ENCODE measurements at places on chromosomes 1 and 21. TPM values are rescaled to one million over a fixed set of nuclear protein-coding genes. Genes with fewer than 3 reads are reported as not detected.

The PRAMEF8 gene
- not detected for total RNA-seq

The GREM2 gene
- not detected for total RNA-seq

The CLCNKA gene
- not detected for total RNA-seq

The FMN2 gene
- total RNA-seq, result not detected

The ZNF436 gene
- total RNA-seq, result 3.1 TPM

The RXRG gene
- not detected for total RNA-seq

The C4BPA gene
- 0.58 TPM for total RNA-seq

The UHMK1 gene
- total RNA-seq, result 73.6 TPM

The DSTYK gene
- total RNA-seq, result 15.9 TPM

The SYT14 gene
- total RNA-seq, result not detected

The OR4F29 gene
- total RNA-seq, result not detected

The PHC2 gene
- total RNA-seq, result 31.7 TPM

The SERPINC1 gene
- 0.34 TPM for total RNA-seq

The EPHA8 gene
- total RNA-seq, result not detected

The CELA2A gene
- 0.83 TPM for total RNA-seq

The PEAR1 gene
- total RNA-seq, result not detected

The ITLN2 gene
- not detected for total RNA-seq

The NDC1 gene
- 39.8 TPM for total RNA-seq

The RAD54L gene
- 32.8 TPM for total RNA-seq

The PALMD gene
- not detected for total RNA-seq

The TMPRSS15 gene
- not detected for total RNA-seq

The CADM3 gene
- total RNA-seq, result not detected

The LCK gene
- total RNA-seq, result 237 TPM

The CCDC185 gene
- not detected for total RNA-seq

The CFHR2 gene
- not detected for total RNA-seq

The IFNAR2 gene
- 14.7 TPM for total RNA-seq

The PRDM16 gene
- total RNA-seq, result not detected

The RBM11 gene
- total RNA-seq, result 2.1 TPM

The KIF26B gene
- total RNA-seq, result 0.03 TPM

The UBASH3A gene
- 8.8 TPM for total RNA-seq

The TNFRSF1B gene
- 229 TPM for total RNA-seq

The TP73 gene
- total RNA-seq, result 0.16 TPM

The YBEY gene
- total RNA-seq, result 20.5 TPM

The BSND gene
- total RNA-seq, result not detected

The AQP10 gene
- not detected for total RNA-seq

All from activated T-cell treated with anti-CD3 and anti-CD28 coated beads, Interleukin-2, amount 50 U/mL, for 4 hours (primary cell).